ENCODE measurements at places on chromosomes 4 and X.

DNA sequence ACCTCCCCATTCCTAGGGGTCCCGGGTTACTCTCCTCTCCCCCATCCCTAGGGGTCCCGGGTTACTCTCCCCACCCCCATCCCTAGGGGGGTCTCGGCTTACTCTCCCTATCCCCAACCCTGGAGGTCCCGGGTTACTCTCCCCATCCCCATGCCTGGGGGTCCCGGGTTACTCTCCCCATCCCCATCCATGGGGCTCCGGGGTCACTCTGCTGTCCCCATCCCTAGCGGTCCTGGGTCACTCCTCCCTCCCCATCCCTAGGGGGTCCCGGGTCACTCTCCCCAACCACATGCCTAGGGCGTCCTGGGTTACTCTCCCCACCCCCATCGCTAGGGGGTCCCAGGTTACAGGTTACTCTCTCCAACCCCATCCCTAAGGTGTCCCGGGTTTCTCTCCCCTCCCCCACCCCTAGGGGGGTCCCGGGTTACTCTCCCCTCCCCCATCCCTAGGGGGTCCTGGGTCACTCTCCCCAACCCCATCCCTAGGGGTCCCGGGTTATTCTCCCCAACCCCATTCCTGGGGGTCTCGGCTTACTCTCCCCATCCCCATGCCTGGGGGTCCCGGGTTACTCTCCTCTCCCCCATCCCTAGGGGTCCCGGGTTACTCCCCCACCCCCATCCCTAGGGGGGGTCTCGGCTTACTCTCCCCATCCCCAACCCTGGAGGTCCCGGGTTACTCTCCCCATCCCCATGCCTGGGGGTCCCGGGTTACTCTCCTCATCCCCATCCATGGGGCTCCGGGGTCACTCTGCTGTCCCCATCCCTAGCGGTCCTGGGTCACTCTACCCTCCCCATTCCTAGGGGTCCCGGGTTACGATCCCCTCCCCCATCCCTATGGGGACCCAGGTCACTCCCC is 821 bp downstream of the ASMTL start:
- DNase-seq: peak; percentile 25

GRCh38 chr4:170088716-170089115 is 1.0 kb downstream of the AADAT start:
- no peak for DNase-seq

DNA sequence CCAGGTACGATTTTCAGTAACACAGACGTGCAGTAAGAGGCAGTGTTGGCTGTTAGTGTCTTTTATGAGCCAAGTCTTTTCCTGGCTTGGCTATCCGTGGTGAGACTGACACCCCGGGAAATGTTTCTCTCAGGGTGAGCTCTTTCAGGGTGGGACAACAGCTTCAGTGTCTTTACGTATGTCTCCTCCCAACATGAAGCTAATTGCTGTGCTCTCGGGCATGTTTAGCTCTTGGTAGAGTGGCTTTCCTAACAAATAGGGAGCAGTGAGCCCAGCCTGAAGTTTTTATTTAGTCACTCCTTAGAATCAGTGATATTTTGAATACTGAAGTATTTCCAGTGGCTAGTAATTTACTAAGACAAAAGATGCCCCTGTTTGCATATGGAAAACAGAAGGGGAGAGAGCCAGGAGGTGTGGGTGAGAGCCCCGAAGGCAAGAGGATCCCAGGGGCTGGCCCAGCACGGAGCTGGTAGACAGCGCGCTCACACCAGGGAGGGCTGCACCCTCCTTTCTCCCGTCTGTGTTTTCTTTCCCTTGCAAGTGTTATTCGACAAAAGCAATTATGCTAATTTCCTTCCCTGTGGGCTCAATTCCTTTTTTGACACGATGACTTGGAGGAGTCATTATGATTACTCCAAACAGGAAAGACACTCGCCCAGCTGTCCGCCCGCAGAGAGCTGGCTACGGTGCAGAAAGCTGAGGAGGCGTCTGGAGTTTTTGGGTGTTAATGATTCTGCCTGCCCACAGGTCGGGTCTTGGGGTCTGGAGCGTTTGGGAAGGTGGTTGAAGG is 47.7 kb downstream of the PDGFRA start:
- no peak for DNase-seq

- no peak for DNase-seq
These were observed at the start of gene GRIA3 for GRCh38 chrX:123184219-123184865. TSS of gene GRIA3 (plus strand) at chrX:123184278. CDS start at chrX:123184536, 258 bp downstream.

- DNase-seq: no peak
These were observed 46.5 kb downstream of the RFC1 start for GRCh38 chr4:39319676-39320075.

DNA sequence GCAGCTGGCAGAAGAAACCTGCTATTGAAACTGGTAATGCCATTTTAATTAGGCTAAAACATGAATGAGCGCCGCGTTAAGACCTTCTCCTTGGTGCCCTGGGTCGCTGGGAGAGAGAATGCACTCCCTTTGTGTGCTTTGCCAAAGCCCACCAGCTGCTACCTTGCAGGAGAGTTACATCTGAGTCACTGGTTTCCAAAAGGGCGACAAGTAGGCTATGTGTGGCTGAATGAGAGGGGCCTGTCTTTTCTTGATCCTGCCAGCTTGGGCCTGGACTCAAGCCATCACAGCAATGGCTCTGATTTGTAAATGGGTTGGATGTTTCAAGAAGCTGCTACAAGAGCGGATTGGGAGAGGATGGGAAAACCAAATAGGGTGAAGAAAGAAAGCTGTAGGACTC is 81.5 kb downstream of the NHS start:
- DNase-seq: no peak

DNA sequence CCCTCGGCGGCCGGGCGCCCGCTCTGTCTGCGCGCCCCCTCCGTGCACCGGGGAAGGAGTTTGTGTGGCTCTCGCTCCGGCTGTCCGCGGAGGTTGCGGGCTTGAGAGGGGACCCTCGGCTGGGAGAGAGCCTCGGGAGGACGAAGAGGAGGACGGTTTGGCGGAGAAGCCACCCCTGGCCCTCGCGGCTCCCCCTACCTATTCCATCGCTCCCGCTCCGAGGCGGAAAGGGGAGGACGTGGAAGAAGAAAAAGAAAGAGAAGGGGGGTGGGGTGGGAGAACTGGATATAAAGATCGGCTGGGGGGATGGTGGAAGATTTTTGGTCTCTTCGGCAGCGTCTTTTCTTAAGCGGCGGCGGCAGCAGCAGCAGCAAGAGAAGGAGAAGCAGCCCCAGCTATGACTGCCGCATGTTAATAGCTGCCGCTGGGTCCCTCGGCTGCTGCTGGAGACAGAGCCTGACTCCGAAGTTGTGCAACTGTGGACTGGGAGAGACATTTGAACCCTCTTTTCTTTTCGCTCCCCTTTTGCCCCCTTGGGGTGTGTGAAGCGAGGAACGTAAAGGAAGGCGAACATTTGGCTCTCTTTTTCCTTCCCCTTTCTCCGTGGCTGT is 895 bp downstream of the ADGRL3 start:
- DNase-seq: no peak

GRCh38 chrX:24216827-24217226 is 67.3 kb downstream of the ZFX start:
- DNase-seq: no peak

DNA sequence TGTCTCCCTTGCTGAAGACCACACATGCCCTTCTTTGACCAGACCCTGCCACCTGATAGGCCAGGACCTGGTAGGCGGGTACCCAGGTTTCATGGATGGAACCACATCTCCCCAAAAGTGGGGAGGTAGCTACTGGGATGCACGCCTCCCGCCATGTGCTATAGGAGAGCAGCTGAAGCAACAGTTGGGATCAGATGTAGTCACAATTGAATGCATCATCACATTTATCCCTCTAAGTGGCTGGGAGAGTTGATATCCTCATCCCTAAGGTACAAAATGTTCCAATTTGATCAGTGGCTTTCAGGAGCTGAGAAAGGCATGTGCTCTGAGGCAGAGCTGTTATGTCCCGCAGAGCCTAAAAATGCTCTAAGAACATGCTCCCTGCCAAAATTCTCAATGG is 54.0 kb upstream of the MTM1 start:
- DNase-seq: no peak

- DNase-seq: no peak
These were observed 75.6 kb upstream of the RXFP1 start for GRCh38 chr4:158446106-158446505.
